AG10803 (cell line): ENCODE measurements at places on chromosomes 7 and 10.
A peak's percentile ranks its signal among the peaks of the same experiment; 100 is the strongest.

- no peak for DNase-seq
Measured at GRCh38 chr10:46223064-46223480, 63.7 kb upstream of the ANTXRL start.

DNA sequence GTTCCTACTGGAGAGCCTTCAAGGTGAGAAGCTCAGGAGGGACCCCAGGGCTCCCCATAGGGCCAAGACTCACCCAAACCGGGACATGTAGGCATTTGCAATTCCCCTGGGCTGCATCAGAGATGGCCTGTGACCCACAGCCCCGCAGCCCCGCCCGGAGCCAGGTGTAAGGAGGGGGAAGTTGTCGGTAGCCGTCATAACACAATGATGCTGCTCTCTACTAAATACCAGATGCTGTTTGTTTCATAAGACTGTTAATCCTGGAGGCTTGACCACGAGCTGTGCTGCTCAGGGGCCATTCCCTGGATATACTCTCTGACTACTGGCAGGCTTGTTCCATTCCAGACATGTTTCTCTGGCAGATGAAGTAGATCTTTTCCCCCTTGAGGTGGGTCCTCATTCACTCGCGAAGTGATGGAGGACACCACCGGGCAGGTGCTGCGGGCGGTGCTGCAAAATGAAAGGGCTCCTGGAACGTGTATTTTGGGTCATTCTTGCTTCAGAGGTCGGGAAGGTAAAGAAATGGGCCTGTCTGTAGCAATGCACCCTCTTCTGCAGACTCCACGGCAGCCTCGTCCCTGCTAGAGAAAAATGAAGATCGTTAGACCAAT lies 61.1 kb downstream of the MKI67 start:
- peak; percentile 66 for DNase-seq

GRCh38 chr7:1563981-1564602 lies 5.7 kb downstream of the PSMG3 start:
- DNase-seq, result no peak

- DNase-seq, result peak; percentile 47
Measured at GRCh38 chr10:133278577-133279265, 2.1 kb upstream of the ADAM8 start.

DNA sequence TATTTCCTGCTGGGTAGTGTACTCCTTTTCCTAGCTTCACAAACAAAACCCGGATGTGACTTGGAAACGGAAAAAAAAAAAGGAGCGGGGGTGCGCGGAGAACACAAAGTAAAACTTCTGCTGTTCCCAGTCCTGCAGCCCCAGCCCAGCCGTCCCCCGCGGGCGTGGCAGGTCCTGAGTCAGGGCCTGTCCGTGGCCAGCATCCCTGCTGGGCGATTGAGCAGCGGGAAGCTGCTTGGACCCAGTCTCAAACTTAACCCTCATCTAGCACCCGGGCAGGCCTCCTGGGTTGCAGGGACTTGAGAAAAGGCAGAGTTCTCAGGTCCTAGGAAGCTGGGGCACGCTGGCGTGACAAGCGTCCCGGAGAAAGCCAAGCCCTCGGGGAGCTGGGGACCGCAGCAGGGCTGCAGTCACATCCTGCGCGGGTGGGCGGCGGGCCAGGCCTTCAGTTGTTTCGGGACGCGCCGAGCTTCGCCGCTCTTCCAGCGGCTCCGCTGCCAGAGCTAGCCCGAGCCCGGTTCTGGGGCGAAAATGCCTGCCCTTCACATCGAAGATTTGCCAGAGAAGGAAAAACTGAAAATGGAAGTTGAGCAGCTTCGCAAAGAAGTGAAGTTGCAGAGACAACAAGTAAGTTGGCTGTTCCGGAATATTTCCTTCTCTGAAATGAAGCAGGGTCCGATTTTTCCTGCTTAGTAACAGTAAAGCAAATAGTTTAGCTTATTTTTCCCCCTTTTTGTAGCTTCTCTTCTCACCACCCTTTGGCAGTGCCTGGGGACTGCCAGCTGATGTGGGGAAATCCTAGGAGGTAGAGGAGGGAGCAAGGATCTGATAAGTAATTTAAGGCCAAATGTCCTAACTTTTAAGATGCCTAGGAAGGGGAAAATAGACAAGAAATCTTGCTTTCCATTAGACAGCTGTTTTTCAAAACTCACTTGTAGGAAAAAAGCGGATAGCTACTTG lies at the start of gene GNG11:
TSS of gene GNG11 (plus strand) at position 129 of the 960 bp plus-strand sequence. CDS start at position 532, 403 bp downstream.
- DNase-seq, result peak; percentile 77

DNA sequence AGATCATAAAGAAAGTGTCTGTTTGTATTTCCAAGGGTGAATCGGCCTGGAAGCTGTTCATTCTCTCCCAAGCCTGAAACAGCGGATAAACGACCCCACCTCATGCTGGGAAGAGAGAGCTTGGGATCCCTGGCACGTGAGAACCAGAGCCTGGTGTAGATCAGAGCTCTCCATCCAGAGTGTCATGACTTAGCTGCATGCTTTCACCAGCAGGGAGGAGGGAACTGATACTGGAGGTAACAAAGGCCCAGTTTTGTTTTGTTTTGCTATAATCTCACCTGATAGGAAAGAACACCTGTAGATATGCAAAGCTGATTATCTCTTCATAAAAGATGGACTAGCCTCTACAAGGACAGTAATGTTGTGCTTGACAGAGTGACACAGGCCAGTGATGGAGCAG lies 236.6 kb downstream of the POM121L12 start:
- no peak for DNase-seq

- DNase-seq, result no peak
Measured at GRCh38 chr10:33897291-33897752, 562.9 kb upstream of the NRP1 start.

DNA sequence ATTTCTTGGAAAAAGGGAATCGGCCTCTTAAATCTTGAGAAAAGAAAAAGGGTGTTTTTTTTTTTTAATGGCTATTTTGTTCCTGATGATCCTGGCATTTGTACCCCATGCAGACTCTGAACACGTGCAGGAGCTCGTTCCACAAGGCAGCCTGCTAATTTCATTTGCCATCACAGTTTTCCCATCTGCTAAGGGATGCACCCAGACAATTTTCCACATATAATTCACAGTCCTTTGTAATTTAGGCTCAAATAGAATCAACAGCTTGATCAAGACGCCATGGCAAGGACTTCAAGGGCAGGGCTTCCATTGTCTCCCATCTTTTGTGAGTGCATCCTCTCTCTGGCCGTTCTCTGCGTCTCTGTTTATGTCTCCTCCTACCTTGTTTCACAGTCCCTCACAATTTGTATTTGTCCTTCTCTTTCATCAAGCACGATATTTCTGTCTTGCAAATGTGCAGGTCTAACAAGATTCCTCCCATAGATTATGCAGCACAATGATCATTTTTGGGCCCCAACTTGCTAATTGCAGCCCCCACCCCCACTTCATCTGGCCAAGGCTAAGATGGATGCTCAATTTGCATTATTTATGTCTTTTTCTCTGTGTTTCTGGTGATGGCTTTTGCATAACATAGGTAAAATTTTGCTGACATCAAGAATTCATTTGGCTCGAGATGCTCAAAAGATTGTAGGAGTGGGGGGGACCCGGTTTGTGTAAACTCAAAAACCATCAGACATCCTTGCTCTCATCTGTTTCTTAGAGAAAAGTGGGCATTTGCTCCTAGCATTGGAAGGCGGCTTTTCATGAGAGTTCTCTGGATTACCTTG lies 356.0 kb upstream of the NPVF start:
- no peak for DNase-seq

- DNase-seq, result peak; percentile 75
Measured at GRCh38 chr7:134174795-134175261, 47.7 kb downstream of the LRGUK start.

GRCh38 chr7:128422842-128423241 lies 13.1 kb upstream of the IMPDH1 start:
- no peak for DNase-seq

GRCh38 chr10:128572696-128573095 lies 446.5 kb upstream of the MKI67 start:
- no peak for DNase-seq

DNA sequence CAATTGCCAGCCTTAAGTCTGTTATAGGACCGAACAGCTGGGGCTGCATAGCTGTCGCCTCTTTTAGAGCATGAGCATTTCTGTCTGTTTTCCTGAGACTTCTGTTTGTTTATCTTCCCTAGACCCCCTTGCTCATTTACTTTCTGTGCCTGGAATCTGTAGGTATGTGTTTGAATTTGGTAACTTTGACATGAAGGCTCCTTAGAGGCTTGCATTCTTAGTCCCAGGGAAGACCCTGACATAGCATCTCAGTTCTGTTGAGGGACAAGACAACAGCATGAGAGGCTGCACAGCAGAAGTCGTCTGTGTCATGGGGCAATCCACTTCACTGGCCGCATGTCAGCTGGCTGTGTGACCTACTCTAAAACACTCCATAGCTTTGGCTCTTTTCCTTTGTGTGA lies 58.7 kb downstream of the KLHDC10 start:
- DNase-seq, result no peak

GRCh38 chr10:130045801-130046321 lies 64.8 kb downstream of the C10orf143 start:
- no peak for DNase-seq

GRCh38 chr7:27188386-27189294 lies 3.6 kb upstream of the HOXA11 start:
- DNase-seq, result no peak

- DNase-seq, result peak; percentile 76
Measured at GRCh38 chr10:119803264-119803663, 69.4 kb downstream of the MCMBP start.

DNA sequence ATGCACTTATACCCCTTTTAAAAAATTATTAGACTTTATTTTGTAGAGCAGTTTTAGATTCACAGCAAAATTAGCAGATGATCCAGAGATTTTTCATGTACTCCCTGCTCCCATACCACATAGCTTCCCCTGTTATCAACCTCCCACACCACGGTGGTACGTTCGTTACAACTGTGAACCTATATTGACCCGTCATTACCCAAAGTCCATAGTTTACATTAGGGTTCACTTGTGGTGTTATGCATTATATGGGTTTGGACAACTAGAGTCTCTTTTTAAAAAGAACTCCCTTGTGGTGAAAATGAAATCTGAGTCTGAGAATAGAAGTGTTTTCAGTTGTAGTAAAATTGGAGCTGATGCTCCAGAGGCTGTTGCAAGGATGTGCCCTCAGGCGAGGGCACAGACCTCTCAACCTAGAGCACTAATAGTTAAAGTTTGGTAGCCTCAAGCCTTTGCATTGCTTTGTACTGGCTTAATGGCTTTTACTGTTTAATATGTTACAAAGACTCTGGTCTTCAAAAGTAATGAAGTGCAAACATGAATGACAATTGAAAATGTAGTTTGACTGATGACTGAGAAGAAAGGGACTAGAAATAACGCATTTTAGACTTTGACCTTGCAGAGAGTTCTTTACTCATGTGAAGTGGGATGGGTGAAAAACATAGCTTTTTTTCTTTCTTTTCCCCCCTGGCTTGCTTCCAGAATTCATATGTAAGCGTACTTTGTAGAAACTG lies 30.6 kb upstream of the CSTF2T start:
- DNase-seq, result no peak

DNA sequence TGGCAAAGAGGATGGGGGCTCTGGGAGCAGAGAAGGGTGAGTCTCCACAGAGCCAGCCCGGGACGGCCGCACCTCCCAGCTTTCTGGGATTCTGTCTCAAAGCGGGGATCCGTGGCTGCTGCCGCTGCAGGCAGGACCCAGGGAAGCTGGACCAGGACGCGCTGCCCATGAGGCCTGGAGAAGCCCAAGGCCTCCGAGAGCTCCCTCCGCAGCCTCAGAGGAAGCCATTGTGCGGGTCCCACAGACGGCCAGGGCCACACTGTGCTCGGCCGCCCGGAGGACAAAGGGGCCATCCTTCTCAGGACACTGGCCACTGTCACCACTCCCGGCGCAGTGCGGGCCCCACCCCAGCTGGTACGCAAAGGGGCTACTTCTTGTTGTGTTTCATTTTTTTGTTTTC lies 79.3 kb upstream of the PDGFA start:
- DNase-seq, result no peak

- no peak for DNase-seq
Measured at GRCh38 chr7:36469236-36469635, 79.6 kb downstream of the ANLN start.

- no peak for DNase-seq
Measured at GRCh38 chr10:119518176-119518575, 24.3 kb downstream of the RGS10 start.

GRCh38 chr7:30176463-30177109 lies 41.8 kb downstream of the MTURN start:
- DNase-seq, result no peak

DNA sequence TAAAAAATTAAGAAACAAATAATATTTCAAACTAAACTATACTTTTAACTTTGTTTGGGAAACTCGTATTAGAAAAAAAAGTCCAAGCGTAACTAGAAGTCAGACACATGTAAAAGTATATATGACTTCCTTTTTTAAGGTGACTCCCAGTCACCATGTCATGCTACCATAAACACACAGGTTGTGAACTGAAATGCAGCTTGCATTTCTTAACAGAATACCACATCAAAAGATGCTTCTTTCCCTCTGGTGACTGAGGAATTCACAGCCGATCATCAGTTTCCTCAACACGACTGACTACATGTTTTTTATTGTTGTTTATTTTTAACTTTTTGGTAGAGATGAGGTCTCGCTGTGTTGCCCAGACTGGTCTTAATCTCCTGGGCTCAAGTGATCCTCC lies 445.0 kb downstream of the PARD3 start:
- DNase-seq, result no peak

GRCh38 chr7:157056246-157056645 lies 45.8 kb upstream of the MNX1 start:
- DNase-seq, result no peak

GRCh38 chr10:27506280-27506679 lies 2.2 kb downstream of the RAB18 start:
- no peak for DNase-seq

DNA sequence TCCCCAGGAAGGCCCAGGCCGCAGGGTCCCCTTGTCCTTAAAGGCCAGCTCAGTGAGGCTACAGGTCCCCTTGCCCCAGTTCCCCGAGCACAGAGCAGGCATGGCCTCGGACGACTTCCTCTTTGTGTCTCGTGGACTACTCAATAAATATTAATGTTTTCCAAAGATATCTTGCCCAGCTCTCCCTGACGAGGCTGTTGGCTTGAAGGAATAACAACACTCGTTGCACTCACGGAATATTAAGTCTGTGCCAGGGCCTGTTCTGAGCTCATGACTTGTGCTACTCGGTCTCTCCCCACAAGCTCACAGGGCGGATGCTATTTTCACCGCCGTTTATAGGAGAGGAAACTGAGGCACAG lies 68.2 kb downstream of the CUX1 start:
- no peak for DNase-seq

DNA sequence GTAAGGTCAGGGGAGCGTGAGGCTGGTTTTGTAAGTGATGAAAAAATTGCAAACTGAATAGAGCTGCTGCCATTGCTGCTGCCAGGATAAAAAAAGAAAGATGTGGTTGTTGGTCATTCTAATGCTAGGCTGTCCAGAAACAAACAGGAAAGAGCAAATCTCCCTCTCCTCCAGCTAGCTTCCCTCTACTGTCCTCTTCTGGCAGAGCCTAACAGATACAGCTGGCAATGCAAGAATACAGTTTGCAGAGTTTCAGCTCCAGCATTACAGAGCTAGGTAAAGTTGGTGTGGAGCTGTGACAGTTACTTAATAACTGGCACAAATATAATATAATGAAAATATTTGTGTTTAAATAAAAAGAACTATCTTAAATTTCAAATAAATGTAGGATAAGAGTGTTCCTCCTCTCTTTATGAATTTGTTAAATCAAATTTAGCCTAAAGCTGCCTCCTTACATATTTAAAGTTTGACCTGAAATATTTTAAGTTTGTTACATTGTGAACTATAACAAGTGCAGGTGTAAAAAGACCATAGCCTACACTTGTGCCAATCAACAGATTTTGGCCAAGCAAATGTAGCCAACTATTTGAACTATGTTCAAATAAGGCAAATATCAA lies 407.7 kb downstream of the SH2D4B start:
- DNase-seq, result no peak
